DMS79 (cell line): ENCODE measurements at places on chromosomes 3 and 15.

DNA sequence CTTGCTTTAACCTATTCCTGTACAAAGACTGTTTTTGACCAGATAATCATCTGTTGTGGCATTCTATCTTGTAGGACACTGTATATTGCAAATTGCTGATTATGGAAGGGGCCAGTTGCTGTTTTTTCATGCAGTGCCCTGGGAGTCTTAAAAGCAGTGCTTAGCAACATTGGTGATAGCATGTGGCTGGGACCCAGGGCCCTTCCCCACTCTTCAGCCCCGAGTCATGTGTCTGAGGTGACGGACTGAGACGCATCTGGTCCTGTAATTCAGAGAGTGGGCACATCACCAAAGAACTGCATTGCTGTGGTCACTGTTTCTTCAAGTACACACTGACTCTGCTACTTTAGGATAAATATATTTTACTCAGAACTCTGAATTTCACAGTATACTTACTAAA, 63.4 kb downstream of the SNRK start:
- DNase-seq: no peak

DNA sequence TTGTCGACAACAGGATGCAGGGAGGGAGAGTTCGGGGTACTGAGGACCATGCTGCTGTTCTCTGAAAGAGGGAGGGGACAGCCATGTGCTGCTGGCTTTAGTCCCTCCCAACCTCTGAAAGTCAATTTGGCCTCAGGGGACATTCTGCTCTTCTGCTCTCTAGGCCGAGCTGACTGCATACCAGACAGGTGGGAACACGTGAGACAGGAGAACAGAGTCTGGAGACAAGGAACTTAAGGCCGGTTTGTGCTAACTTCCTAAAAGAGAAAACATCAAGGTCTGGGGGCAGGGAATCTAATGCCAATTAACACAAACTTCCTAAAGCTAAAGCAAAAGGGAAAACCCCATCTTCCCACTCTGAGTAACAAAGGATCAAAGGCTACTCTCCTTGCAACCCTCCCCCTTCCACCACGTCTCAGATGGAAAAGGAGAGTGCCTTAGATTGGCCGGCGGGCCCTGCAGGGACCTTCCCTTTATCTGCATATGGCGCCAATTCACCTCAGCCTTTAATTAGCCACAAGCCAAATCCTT, 41.0 kb downstream of the SLCO2A1 start:
- no peak for DNase-seq

- DNase-seq: no peak
Measured at GRCh38 chr3:83765956-83766355, 1192.8 kb upstream of the CADM2 start.

GRCh38 chr3:32707026-32707370, 22.0 kb downstream of the CNOT10 start:
- no peak for DNase-seq

DNA sequence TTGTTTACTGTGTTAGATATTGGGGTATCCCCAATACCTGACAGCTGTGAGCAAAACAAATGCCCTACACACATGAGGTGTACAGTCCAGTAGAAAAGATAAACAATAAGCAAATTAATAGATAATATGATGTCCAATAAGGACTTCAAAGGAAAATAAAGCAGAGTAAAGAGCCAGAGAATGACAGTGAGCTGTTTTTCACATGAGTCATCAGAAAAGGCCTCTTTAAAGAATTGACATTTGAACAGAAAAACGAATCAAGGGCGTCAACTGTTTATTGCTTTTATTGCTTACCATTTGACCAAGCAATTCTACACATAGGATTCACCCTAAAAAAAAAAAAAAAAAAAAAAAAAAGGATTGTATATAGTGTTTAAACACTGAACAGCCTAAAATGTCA, 96.6 kb upstream of the FLNB start:
- DNase-seq: no peak

- DNase-seq: no peak
Measured at GRCh38 chr3:49662720-49663413, 11.3 kb upstream of the APEH start.

GRCh38 chr3:100637197-100637631, 27.8 kb downstream of the ADGRG7 start:
- no peak for DNase-seq

DNA sequence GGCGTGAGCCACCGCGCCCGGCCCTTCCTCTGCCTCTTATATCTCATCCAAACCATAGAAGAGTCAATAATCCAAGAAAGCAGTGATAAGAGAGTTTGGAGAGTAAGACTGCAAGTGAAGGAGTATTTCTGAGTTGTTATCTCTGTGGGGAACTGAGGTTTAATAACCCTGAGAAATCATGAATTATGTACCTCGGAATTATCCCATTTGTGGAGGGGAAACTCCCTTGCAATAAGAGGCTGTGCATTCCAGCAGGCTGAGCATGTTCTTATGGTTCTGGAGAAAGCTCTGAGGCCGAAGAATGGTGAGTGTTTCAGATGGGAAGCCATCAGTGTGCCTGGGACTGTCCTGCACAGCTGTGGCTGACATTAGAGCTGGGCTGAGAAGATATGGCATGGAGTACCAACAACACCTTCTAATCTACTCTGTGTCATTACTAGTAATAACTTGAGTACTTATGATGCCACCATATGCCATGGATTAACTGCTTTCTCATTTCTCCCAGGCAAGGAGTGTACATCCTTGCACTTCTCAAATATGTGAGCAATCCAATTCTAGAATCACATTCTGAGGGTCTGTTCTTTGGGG, 31.4 kb upstream of the NOX5 start:
- DNase-seq: no peak
